ENCODE measurements at places on chromosomes 4 and X.
A peak's percentile ranks its signal among the peaks of the same experiment; 100 is the strongest.

GRCh38 chr4:144701683-144702233 is 55.8 kb downstream of the HHIP start:
- DNase-seq, result no peak

DNA sequence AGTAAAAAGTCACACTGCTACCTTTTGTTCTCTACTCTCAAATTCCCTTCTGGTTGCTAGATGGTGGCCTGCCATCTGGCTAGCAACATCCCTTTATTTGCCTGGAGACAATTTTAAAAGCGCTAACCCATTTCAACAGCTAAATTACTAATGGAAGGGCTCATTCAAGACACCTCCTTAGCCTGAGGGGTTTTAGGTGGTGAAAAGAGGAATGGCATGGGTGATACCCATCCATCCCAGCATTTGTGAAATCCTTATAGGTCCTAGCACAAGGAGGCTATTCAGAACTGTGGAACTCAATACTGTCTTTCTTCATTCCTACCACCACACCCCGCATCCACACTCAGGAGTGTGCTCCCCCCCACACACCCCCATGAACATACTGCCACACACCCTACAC is 33.5 kb downstream of the ARHGEF9 start:
- DNase-seq, result no peak

DNA sequence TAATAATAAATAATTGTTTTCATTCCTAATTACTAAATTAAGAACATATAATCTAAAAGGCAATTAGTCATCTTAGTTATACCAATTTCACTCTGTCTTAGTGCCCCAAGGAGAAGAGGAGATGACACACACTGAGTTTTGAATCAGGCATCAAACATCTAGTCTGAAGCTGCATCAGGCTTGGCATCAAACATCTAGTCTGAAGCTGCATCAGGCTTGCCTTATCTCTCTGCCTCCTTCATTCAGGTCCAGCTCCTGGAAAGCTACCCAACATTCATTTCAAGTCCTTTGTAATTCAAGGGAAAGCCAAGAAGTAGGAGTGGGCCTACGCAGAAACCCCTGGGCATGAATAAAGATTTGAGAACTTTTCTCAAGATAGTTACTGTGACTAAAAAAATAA is 62.2 kb downstream of the SH3RF1 start:
- DNase-seq, result no peak

GRCh38 chr4:55742655-55743202 is 76.9 kb upstream of the EXOC1L start:
- no peak for DNase-seq

- peak; percentile 48 for DNase-seq
Observed at GRCh38 chrX:120308959-120309872, 2.0 kb downstream of the TMEM255A start.

GRCh38 chr4:41477181-41477905 is 60.6 kb upstream of the LIMCH1 start:
- DNase-seq, result no peak
